ENCODE measurements at places on chromosomes 7 and 10. TPM values are rescaled to one million over a fixed set of nuclear protein-coding genes. Genes with fewer than 3 reads are reported as not detected.

The MMD2 gene
- not detected for total RNA-seq

The NXPH1 gene
- 0.23 TPM for total RNA-seq

The HOXA2 gene
- total RNA-seq: 4.0 TPM

The VAX1 gene
- not detected for total RNA-seq

The EBLN1 gene
- total RNA-seq: not detected

The NUTM2A gene
- total RNA-seq: 2.7 TPM

The THNSL1 gene
- total RNA-seq: 9.4 TPM

The ZNF365 gene
- 0.35 TPM for total RNA-seq

Data from metanephros (tissue), 2 donors.